ENCODE measurements at places on chromosomes 2 and 18.

GRCh38 chr2:20013126-20013849, 820 bp upstream of the MATN3 start:
- DNase-seq: no peak

- no peak for DNase-seq
These were observed 31.2 kb upstream of the SLC66A3 start for GRCh38 chr2:11123856-11124759.

DNA sequence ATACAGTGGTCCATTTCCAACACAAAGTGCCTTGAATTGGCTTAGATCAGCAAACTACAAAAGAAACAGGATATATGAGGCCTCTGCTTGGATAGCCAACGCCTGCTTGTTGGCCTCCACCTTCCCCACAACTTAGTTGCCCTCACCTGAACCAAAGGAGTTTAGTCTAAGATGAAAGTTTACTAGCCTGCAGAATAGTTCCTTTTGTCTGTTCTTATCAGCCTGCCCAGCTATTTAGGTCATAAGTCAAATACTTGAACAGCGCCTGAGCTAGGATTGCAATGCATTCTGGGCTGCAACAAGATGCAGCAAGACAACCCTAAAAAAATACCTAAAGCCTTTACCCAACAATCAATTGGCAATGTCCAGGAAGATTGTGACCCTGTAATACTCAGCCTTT, 13.1 kb upstream of the EPG5 start:
- DNase-seq: no peak

DNA sequence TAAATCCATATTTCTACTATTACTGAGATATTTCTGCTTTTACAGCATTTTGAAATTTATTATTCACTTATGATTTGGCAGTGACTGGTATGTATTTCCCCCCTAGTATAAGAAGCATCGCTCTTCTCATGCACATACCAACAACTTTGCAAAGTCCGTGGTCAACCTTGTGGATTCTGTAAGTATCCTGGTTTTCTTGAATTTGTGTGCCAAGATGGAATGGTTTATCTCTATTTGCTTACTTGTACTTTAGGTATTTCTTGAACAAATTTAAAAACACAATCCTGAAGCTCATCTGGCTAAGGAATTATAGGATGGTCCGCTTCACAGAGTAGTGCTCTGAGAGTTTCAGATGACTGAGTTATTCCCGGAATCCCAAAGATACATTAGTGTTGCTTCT, 85.0 kb upstream of the FAM237A start:
- no peak for DNase-seq

DNA sequence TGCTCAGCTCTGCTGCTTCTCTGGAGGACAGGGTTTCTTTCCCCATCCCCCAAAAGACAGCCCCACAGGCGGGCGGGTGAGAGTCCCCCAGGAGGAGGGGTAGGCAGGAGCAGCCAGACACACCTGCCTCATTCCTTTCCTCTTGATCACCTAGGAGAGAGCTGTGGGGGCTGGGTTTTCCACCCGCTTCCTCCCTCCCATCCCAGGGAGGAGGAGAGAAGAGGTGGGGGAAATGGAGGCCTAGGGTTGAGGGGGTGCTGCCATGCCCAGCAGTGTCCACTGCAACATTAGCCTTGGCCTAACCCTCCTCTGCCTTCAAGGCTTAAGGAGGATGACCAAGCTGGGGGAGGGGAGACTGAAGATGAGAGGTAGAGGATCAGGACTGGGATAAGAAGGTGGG, 14.7 kb downstream of the WNT10A start:
- DNase-seq: no peak

DNA sequence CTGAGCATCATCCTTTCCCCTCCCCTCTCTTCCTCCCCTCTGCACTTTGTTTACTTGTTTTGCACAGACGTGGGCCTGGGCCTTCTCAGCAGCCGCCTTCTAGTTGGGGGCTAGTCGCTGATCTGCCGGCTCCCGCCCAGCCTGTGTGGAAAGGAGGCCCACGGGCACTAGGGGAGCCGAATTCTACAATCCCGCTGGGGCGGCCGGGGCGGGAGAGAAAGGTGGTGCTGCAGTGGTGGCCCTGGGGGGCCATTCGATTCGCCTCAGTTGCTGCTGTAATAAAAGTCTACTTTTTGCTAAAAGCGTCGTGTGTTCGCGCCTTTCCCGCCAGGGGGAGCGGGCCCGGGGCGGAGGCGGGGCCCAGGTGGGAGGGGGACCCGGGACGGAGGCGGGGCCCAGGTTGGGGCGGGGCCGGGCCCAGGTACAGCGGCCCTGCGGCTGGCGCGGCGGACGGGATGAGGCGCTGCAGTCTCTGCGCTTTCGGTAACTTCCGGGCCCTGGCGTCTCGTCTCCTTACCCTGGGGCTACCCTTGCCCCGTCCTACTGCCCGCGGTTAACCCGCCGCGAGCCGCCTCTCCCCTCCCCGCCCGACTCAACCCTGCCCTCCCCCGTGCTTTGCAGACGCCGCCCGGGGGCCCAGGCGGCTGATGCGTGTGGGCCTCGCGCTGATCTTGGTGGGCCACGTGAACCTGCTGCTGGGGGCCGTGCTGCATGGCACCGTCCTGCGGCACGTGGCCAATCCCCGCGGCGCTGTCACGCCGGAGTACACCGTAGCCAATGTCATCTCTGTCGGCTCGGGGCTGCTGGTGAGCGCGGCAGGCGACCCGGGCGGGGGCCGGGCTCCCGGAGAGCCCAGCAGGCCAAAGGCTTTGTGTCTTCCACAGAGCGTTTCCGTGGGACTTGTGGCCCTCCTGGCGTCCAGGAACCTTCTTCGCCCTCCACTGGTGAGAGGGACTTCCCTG, at the start of gene KRTCAP3:
TSS of gene KRTCAP3 (plus strand) at position 424 of the 962 bp plus-strand sequence. CDS start at position 456, 32 bp downstream.
- no peak for DNase-seq

Measured in esophagus squamous epithelium (tissue), 5 donors.